ENCODE measurements at places on chromosomes 16 and 17. TPM values are rescaled to one million over a fixed set of nuclear protein-coding genes. Genes with fewer than 3 reads are reported as not detected.

MSI2 gene
- 174 TPM for total RNA-seq

HOXB7 gene
- total RNA-seq: 28.2 TPM

CACNG3 gene
- total RNA-seq: not detected

CDRT15 gene
- total RNA-seq: not detected

NUDT21 gene
- 305 TPM for total RNA-seq

MLLT6 gene
- total RNA-seq: 69.7 TPM

SAMD14 gene
- 2.2 TPM for total RNA-seq

CCL17 gene
- not detected for total RNA-seq

RRAD gene
- total RNA-seq: 1.1 TPM

TMEM114 gene
- total RNA-seq: not detected

NTN1 gene
- 0.86 TPM for total RNA-seq

AGRP gene
- not detected for total RNA-seq

DPEP1 gene
- 7.8 TPM for total RNA-seq

SHISA9 gene
- 0.60 TPM for total RNA-seq

ZNF287 gene
- total RNA-seq: 7.1 TPM

KRT24 gene
- not detected for total RNA-seq

TM4SF5 gene
- 9.9 TPM for total RNA-seq

PIK3R6 gene
- not detected for total RNA-seq

IRF8 gene
- 29.5 TPM for total RNA-seq

TPSAB1 gene
- total RNA-seq: not detected

TMIGD1 gene
- not detected for total RNA-seq

PRCD gene
- total RNA-seq: not detected

SLC16A5 gene
- 33.8 TPM for total RNA-seq

HS3ST6 gene
- not detected for total RNA-seq

CCDC154 gene
- 0.88 TPM for total RNA-seq

C16orf46 gene
- 0.95 TPM for total RNA-seq

TERB1 gene
- total RNA-seq: not detected

GUCY2D gene
- 1.7 TPM for total RNA-seq

EMC8 gene
- total RNA-seq: 94.7 TPM

SHBG gene
- total RNA-seq: 1.2 TPM

WFDC1 gene
- total RNA-seq: not detected

All from Caco-2 (cell line).